ENCODE measurements at places on chromosomes 7 and 10.

- no peak for DNase-seq
These were observed 119.2 kb downstream of the EPC1 start for GRCh38 chr10:32227802-32228201.

DNA sequence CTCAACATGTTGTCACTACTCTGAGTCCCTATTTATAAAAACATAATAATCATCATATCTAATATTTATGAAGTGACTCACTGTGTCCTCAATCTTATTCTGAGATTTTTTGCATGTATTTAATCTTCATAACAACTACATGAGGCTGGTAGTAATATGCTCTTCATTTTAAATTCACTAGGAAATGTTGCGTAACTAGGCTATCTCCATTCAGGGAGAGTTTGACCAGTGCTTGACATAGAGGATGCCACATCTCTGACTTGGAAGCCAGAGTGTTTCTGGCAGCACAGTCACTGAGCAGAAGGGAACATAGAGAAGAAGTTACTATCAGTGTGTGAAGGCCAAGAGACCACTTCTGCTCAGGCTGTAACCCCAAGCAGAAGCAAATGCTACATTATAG, 88.9 kb downstream of the FAM13C start:
- DNase-seq, result no peak

DNA sequence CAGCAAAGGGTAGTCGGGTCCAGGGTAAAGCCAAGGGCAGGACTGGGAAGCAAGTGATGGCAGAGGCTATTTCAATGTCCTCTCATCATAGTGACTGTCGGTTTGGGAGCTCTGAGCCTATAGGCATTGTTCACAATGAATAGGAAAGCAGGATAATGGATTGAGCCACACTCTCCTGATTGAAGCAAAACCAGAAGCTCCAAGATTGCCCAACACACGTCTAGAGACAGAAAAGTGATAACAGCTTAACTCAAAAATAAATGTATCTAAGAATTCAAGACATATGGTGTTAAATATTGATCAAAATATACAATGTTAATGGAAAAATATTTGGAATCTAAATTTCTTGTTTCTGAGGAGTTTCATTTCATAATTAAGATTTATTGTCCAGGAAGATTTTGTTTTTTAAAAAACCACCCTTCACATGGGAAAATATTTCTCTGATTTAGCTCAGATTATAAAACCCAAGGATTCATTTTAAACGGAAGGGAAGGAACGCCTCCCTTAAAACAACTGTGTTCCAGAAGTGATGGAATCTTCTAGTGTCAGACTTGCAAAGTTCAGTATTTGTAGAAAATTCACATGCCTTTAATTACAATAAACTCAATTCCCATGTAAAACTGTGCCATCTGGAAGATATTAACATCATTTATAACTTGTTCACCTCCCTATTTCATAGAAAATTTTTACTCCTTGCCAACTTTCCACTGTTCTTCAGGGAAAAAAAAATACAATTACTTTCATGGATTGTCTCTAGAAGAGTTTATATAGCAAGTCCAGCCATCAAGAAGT, 54.5 kb downstream of the NRP1 start:
- no peak for DNase-seq

- no peak for DNase-seq
These were observed 14.7 kb upstream of the HABP2 start for GRCh38 chr10:113538151-113538550.

- DNase-seq, result peak; percentile 56
These were observed 214.0 kb upstream of the KLF14 start for GRCh38 chr7:130947792-130948580.

DNA sequence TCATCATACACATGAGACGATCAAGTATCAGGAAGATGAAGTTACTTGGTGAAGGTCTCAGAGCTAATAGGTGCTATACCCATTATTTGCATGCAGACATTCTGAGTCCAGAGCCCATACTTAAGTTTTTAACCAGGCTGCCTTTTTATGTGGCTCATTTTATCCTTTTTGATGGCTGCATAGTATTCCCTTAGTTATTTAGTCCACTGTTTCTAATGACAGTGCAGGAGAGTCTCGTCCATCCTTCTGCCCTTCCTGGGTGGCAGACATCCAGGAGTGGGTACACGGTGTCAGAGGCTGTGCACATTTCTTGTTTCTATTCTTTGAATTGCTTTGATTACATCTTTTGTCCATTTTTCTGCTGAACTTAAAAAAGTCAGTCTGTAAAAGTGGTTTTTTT, 11.8 kb downstream of the PPP2R2D start:
- no peak for DNase-seq

- DNase-seq, result no peak
These were observed 80.5 kb downstream of the TBXAS1 start for GRCh38 chr7:139909379-139910050.

DNA sequence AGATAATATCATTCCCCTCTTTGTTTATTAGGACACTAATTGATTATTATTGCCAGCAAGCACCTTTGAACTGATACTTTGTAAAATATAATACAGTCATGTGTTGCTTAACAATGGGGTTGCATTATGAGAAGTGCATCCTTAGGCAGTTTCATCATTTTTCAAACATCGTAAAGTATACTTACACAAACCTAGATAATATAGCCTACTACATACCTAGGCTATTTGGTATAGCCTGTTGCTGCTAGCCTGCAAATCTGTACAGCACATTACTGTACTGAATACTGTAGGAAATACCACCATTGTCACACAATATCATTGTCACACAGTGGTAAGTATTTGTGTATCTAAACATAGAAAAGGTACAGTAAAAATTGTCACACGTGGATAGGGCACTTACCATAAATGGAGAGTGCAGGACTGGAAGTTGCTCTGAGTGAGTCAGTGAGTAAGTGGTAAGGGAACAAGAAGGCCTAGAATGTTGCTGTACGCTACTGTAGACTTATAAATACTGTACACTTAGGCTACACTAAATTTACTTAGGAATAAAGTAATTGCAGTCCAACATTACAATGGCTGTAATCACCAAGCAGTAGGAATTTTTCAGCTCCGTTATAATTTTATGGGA, 70.7 kb downstream of the LCOR start:
- DNase-seq, result no peak

DNA sequence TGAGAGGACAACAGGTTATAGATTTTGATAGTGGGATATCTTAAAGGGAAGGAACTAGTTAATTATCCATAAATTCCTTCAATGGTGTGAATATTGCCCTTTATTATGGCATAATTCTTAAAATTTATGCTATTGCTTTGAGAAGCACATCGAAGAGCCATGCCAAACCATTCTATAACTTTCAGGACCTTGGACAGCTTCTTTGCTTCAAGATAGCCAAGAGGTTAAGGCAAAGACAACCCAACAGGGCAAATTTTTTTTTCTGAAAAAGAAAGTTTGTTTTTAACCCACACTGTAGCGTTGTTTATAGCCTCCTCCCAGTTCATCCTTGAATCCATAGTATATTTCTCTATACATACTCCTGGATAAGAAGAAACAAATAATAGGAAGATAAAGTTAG, 103.2 kb downstream of the NRG3 start:
- no peak for DNase-seq

DNA sequence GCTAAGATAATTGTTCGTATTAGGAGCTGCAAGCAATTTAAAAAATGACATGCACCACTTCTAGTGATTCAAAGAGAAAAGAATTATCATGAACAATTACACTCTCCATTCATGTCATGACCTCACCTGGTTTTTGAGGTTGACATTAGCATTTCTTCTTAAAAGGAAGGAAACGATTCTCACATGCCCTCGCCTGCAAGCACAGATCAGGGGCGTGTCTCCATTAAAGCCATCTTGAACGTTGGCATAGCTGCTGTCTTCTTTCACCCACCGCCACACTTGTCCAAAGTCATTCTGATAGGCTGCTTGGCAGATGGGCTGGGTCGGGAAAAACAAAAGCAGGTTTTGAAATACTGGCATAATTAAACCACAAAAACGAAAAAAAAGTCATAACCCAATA, 19.9 kb downstream of the ANKRD22 start:
- DNase-seq, result peak; percentile 58

DNA sequence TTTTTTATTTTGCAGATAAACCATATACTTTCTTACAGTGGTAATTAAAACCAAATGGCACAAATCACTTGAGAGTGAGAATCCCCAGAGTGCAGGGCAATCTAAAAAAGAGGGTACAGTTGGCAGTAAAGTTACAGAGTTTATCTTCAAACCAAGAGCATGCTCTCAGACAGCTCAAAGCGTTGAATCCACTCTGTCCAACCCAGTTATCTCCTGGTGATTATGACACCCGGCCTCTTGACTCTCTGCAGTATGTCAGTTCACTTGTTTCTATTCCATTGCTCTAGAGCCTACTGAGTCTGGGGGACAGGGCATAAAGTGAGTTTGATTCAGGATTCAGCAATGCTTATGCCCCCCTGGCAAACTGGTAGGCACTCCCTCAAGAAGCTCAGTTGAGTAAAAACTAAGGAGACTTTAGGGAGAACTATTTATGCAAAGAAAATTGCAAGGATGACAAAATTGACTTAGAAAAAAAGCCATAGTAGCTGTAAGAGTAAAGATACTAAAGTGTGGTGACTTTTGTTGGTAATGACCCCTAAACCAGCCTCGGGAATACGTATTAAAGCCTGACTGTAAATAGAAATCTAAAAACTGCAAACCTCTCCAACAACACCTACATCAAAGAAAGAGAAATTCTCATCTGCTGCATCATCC, 55.5 kb downstream of the COL1A2 start:
- DNase-seq, result no peak

GRCh38 chr7:50217821-50218281, 86.7 kb upstream of the IKZF1 start:
- DNase-seq, result no peak

DNA sequence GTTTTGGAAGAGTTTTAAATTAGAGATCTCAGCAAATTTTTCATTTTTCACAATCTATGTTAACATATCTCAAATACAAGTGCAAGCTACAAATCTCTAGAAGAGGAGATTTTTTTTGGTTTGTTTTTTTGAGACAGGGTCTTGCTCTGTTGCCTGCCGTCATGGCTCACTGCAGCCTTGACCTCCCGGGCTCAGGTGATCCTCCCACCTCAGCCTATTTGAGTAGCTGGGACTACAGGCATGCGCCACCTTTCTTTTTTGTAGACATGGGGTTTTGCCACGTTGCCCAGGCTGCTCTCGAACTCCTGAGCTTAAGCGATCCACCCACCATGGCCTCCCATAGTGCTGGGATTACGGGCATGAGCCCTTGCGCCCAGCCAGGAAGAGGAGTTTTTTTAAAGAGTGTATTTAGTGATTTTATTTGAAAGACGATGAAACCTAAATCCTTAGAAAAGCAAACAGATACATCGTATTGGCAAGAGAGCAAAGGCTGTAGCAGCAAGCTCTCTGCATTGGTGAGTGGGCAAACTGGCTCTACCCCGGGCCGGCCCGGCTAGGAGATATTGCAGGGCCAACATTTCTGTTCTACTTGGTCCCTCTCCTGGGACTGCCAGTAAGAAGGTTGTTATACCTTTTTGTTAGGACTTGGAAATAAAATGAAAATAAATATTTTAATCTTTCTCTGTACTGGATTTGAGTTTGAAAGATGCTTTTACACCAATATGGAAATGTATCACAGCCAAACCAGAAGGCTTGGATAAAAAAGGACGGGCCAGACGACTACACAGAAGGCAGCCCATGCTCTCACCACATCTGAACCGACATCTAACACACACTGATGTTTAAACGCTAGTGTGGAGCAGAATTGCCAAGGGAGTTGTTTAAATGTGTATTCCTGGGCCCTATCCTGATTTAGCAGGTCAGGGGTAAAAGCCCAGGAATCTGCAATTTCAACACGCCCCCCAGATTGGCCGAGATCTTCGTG, 49.6 kb upstream of the RHEB start:
- DNase-seq, result no peak

GRCh38 chr10:48607356-48608278, 2.7 kb upstream of the ARHGAP22 start:
- no peak for DNase-seq

- no peak for DNase-seq
These were observed 227.8 kb upstream of the GRB10 start for GRCh38 chr7:51010534-51010933.

DNA sequence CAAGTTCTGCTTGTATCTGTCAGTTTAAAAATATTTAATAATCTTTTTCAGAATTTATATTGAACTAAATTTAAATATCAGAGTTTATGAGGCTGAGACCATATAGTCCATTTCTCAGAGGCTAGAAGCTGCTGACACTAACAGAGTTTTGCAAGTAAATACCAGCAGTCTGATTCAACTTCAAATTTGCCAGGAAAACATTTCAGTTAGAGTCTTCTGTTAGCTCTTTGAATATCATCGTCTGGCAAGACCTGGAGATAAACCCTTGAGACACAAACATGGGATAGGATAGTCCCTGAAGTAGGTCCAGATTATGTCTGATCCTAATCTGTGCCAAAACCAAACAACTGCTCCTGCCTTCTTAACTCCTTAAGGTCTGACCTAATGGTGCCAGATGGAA, 472.8 kb upstream of the STEAP1 start:
- DNase-seq, result no peak

DNA sequence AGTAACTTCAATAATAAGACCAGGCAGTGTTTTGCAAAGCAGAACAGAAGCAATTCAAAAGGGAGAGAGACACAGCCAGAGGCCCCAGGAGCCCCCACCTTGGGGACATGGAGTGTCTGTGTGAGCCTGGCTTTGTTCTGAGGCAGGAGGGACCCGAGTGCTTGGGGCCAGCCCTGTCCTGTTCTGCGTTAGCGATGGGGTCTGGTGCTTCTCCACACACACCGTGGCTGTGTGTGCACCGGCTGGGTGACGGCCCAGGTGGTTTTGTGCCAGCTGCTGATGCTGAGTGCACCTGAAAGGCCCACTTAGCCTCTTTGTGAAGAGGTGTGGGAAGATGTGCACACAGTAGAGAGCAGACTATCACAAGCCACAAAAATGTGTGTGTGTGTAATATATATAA, 468.9 kb downstream of the DNAJB6 start:
- DNase-seq, result no peak

DNA sequence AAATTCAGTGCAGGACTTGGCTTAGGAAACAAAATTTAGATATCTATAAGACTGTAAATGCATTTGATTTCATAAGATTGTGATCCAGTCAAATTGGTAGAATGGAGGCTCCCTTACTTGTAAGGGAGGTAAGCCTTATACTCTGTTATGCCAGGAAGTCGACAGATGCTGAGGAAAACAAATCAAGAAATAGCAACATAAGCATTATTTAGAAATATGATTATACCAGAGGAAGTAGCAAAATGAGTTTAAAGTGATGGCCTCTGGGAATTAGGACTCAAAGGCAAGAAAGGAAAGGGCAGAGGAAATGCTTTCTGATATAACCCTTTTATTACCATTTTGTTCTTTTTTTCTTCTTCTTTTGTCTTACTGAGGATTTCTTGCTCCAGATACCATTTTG, 40.5 kb upstream of the MTPAP start:
- no peak for DNase-seq

GRCh38 chr7:145106001-145106400, 270.1 kb upstream of the TPK1 start:
- DNase-seq, result no peak

- DNase-seq, result no peak
These were observed 65.3 kb downstream of the ZFAND4 start for GRCh38 chr10:45607276-45607675.

DNA sequence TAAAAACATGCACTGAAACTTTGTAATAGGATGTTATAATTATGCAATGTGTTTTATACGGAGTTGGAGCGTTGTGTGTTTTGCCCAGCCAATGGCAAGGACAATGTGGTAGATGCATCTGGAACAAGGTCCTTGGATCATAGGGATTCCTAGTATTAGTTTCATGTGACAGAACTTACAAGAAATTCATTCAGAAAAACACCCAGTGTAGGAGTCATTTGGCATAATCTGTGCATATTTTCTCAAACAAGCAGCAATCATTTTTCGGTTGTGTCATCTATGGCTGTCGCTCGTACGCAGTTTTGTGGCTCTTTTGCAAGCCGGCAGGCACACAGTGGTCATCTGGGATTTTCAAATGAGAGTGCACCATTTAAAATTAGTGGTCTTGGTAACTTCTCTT, 19.8 kb downstream of the CREB5 start:
- no peak for DNase-seq

All from CD4-positive, alpha-beta memory T cell (primary cell).